ENCODE measurements at places on chromosomes 4 and X. TPM values are rescaled to one million over a fixed set of nuclear protein-coding genes. Genes with fewer than 3 reads are reported as not detected.

The RHOH gene
- not detected for total RNA-seq

The AADAT gene
- total RNA-seq, result 8.7 TPM

The TMEM255A gene
- total RNA-seq, result 0.43 TPM

The DTHD1 gene
- not detected for total RNA-seq

The TRPC3 gene
- 0.05 TPM for total RNA-seq

The RTL9 gene
- total RNA-seq, result 0.08 TPM

The CFP gene
- total RNA-seq, result 0.31 TPM

The UGT2A2 gene
- not detected for total RNA-seq

The ZNF630 gene
- 0.22 TPM for total RNA-seq

The APBB2 gene
- 4.7 TPM for total RNA-seq

The GUCY1A1 gene
- total RNA-seq, result not detected

The ODAM gene
- not detected for total RNA-seq

The SORCS2 gene
- 4.6 TPM for total RNA-seq

The TCEAL4 gene
- total RNA-seq, result 114 TPM

The RNF212 gene
- 3.4 TPM for total RNA-seq

The CT47B1 gene
- total RNA-seq, result not detected

The TMEM131L gene
- total RNA-seq, result 5.4 TPM

The PGAM4 gene
- total RNA-seq, result 0.46 TPM

The DRP2 gene
- total RNA-seq, result 0.06 TPM

The CXCL3 gene
- total RNA-seq, result 3.8 TPM

The CCNG2 gene
- total RNA-seq, result 2.8 TPM

The TASL gene
- not detected for total RNA-seq

The OPN1MW gene
- total RNA-seq, result not detected

The GPRASP1 gene
- 0.22 TPM for total RNA-seq

The USP26 gene
- total RNA-seq, result not detected

The BBS7 gene
- 11.6 TPM for total RNA-seq

The TKTL2 gene
- not detected for total RNA-seq

The ZAR1 gene
- total RNA-seq, result not detected

The UGT2B17 gene
- not detected for total RNA-seq

The ERCC6L gene
- total RNA-seq, result 9.8 TPM

The PDGFRA gene
- total RNA-seq, result 1.1 TPM

The CTAG1A gene
- not detected for total RNA-seq

The ARR3 gene
- total RNA-seq, result not detected

The TEC gene
- total RNA-seq, result 2.3 TPM

The PRKG2 gene
- 0.85 TPM for total RNA-seq

The SPANXN3 gene
- total RNA-seq, result not detected

The XAGE5 gene
- not detected for total RNA-seq

The FATE1 gene
- total RNA-seq, result not detected

The SYP gene
- total RNA-seq, result 2.8 TPM

The NHSL2 gene
- 0.37 TPM for total RNA-seq

The WAS gene
- 0.19 TPM for total RNA-seq

The SPARCL1 gene
- total RNA-seq, result not detected

The MAGEB17 gene
- not detected for total RNA-seq

The CXCL10 gene
- total RNA-seq, result not detected
